ENCODE measurements at places on chromosomes 11 and 22.

DNA sequence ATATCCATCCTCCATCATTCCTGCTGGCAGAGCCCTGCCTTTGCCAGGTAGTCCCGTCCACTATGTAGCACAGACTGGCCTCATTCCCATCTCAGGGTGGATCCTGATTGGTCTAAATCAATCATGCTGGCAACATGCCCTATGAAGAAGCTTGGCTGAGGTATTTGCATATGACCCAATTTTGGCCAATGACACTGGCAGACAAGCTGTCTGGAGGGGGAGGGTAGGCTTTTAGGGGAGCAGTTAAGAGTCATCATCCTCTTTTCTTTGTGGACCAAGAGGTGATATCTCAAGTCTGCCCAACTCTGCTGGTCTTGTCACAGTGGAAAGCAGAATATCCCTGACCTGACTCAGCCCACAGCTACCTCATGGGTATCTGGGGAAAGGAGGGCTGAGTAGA lies 5.1 kb downstream of the CCDC89 start:
- no peak for DNase-seq

- DNase-seq = no peak
Measured at GRCh38 chr11:57703341-57703740, 8.7 kb downstream of the MED19 start.

DNA sequence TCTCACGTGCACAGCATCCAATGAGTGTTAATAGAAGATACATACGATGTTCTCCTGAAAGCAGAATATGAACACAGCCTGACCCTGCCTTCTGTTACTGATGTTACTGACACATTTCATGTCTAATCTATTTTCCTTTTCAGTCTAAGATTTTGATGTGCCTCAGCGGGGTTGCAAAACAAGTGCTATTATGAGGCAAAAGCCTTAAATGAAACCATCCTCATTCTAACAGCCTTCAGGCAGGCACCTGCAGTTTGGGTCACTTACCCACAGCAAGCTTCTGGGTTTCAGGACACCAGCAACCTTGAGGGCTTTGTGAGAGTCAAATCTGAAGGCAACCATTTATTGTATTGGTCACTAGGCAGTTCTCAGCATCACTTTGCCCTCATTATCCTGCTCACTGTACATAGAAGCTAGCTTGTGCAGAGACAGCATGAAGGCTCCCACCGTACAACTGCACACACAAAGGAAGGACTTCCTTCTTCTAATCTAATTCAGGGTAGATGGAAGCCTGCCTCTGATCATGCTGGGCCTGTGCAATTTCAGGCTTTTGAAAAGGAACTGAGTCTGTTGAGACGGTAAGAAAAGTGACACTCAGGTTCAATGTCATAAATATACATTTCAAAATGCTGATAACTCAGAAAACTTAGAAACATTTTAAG lies 183.2 kb upstream of the PITPNB start:
- no peak for DNase-seq

- DNase-seq = no peak
Measured at GRCh38 chr11:18307461-18308139, 14.3 kb downstream of the HPS5 start.

- no peak for DNase-seq
Measured at GRCh38 chr11:65672180-65672860, 9.6 kb upstream of the RELA start.

DNA sequence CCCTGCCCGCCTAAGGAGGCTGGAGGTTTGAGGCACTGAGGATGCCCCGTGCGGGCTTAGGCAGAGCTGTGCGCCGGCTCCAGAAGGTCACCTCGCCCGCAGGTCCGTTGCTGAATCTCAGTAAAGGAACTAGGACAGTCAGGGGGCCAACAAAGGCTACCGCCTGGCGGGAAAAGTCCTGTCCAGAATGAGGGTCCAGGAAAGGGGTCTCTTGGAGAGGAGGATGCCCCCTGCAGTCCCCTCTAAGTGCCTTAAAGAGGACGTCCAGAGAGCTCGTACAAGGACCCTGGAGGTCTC lies 548 bp downstream of the PVALB start:
- DNase-seq = no peak

GRCh38 chr22:42376711-42377554 lies 55.3 kb downstream of the NFAM1 start:
- no peak for DNase-seq

- no peak for DNase-seq
Measured at GRCh38 chr11:19447150-19447566, 206.4 kb upstream of the E2F8 start.

DNA sequence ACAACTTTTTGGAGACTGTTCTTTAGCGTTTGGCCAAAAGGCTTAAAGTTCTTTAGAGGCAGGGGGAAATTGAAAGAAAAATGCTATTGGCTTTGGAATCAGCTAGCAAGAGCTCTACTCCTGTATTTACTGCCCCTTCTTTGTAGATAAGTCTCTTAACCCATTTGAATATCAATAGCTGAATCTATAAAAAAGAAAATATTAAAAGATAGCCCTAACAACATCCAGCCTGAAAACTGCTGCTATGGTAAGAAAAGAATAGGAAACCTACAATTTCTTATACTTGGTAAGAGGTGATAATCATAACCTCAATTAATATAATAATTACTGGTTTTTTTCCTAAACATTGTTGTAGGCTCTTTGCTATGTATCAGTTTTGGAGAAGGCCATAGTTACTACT lies at the start of gene OR5B12:
Gene OR5B12, minus strand, starts transcription at position 101 of the 400 bp plus-strand sequence. CDS start 2,085 bp downstream, outside the sequence.
- DNase-seq = no peak

DNA sequence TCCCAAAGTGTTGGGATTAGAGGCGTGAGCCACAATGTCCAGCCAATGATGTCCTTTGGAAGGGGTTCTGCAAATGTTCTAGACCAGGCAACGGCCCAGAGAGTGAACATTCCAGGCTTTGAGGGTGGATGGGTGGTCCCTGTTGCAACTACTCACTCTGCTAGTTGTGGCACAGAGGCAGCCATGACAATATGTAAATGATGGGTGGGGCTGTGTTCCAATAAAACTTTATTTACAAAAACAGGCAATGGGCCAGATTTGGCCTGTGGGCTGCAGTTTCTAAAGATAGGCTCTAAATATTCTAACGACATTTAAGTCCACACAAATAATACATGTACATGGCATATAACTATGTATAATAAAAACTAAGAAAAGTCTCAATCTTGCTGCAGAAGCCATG lies 276.3 kb downstream of the CTTN start:
- DNase-seq = no peak

DNA sequence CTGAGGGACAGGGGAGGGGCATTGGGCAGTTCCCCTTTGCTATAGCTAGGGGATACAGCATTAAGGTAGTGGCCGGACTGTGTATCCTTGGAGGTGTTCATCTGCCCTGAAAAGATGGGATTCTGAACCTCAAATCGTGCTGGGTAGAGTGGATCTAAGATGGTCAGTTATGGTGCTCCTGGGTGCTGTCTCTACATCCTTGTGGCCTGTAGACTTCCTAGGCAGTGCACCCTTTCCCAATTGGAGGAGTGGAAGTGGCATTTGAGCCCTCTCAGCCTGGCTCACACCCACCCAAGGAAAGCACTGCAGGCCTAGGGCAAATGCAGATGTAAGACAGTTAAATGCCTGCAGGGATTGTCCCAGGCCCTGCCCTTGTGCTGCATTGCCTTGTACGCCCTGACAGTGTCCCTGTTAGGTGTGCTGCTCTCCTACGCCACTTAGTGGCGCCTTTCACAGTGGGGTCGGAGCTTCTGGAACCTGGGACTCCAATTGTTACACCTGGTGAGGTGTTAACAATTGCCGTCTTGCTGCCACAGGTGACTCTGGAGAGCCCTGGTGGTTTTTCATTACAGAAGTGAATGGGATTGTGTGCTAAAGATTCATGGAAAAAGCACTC lies 35.0 kb downstream of the PPFIBP2 start:
- DNase-seq = no peak

DNA sequence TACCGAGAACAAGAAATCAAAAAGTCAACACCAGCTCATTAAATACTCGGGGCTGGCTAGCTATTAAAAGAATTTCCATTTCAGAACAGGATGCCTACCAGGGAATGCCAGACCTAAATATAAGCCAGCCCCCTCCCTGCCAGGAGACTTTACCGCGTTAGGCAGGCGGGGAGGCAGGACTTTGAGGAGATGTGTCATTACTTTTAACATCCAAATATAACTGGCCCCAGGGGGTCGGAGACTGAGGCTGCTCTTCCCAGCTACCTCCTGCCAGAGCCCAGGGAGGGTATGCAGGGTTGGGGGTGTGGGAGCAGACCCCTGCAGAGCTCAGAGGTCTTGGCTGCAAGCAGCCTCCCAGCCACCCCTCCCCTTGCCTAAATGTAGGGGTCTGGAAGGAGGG lies 183.5 kb downstream of the DSCAML1 start:
- DNase-seq = no peak

GRCh38 chr11:32151027-32151426 lies 60.2 kb downstream of the RCN1 start:
- DNase-seq = no peak

- no peak for DNase-seq
Measured at GRCh38 chr11:126968915-126969314, 31.7 kb downstream of the KIRREL3 start.

DNA sequence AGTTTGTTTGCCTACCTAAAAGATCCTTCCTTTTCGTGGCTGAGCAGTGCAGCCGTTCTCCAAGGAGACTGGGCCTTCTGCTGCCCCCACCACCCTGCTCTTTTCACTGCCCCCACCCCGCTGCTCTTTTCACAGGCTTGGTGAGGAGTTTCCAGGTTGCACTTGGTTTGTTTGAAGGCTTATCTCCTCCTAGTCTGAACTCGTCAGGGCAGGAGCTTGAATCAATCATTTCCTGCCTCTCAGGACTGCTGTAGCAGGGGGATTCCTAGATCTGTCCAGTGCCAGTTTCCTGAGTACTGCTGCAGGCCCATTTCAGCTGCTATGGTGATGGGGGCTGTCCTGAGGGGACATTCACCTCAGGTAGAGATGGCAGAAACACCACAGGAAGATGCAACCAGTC lies 10.0 kb downstream of the MED15 start:
- DNase-seq = no peak

DNA sequence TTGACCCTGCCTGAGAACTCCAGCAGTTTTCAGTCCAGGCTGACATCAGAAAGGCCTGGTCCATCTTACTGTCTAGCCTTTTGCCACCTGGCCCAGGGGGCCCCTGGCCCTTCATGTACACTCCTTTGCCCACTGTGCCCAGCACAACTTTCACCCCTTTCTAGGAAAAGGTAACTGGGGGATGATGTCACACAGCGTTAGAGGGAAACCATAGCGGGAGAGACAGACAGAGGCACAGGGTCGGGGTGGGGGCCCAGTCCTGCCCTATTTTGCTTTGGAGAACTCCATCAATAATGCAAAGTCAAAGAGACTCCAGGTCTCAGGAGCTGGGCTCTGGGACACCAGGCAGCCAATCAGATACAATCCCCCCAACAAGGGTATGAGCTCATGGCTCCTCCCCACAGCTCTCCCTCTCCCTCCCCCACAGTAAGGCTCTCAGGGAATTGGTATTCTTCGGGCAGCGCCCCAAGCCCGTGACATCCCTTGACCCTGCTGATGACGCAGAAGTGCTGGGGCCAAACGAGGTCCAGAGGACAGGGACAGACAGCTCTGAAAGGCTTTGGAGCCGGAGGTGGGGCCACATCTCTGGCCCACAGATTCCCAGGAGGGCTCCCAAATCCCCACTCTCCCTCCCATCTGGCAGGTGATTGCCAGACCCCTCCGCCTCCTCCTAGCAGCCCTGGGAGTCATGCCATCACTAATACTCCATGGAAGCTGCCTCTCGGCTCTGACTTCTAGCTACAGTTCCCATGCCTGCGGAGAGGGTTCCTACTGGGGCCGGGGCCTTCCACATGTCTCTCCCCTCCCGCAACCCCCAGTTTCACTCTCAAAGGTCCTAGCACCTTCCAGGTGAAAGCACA lies 5.9 kb downstream of the USP2 start:
- DNase-seq = peak; percentile 87

- DNase-seq = no peak
Measured at GRCh38 chr11:20031155-20032001, 128.9 kb downstream of the DBX1 start.

DNA sequence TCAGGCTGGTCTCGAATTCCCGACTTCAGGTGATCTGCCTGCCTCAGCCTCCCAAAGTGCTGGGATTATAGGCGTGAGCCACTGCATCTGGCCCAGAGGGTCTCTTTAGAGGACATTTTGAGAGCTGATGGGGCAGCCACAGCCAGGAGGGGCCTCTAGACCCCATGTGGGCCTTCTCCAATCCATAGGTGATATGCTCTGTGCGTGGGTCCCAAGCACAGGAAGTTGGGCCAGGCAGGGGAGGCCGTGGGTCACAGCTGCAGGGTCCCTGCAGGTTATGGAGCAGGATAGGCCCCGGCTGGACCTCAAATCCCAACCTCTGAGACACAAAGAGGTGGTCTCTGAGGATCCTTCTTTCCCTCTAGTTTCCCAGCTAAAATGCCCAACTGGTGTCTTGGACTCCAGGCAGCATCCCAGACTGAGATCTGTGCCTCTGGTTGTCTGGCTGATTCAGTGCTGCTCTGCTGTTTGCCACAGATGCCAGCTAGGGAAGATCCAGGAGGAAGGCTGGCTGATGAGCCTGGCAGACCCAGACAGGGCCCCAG lies 1.5 kb downstream of the LRRC75B start:
- DNase-seq = no peak

DNA sequence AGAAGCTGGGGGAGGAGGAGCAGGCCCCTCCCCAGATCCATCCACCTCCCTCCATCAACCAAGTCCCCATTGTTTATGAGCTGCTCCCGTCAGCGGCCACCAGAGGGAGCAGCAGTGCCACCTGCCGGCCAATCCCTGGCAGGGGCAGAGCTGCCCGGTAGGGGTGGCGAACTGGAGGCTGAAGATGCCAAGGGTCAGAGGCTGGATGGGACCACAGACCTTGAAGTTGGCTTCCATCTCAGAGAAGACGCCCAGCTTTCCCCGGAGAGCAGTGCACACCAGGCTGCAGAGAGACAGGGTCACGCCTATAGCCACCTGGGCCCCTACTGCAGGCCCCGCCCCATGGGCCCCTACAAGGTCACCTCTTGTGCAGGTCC lies 3.6 kb downstream of the FIBP start:
- peak; percentile 46 for DNase-seq

GRCh38 chr11:114084414-114084813 lies 24.9 kb downstream of the ZBTB16 start:
- no peak for DNase-seq

GRCh38 chr22:48639896-48640748 lies 1187.6 kb downstream of the BRD1 start:
- DNase-seq = no peak

DNA sequence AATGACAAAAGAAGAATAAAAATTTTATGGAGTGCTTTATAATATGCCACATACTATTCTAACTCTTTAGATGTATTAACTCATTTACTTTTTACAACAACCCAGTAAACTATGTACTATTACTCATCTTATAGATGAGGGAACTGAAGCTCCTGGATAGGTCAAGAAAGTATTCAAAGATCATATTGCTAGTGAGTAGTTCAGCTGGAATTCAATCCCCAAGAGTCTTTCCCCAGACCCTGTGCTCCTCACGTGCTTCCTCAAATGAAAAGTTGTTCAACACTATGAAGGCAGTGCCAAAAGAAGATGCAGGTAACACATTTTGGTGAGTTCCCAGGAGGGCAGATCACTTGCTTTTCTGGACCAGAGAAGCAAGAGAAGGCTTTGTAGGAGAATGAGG lies 46.8 kb downstream of the BTG4 start:
- DNase-seq = no peak

All from C1 segment of cervical spinal cord (tissue), 14 donors.